Globus pallidus (tissue), 1 donor: ENCODE measurements at places on chromosomes 16 and 17.

DNA sequence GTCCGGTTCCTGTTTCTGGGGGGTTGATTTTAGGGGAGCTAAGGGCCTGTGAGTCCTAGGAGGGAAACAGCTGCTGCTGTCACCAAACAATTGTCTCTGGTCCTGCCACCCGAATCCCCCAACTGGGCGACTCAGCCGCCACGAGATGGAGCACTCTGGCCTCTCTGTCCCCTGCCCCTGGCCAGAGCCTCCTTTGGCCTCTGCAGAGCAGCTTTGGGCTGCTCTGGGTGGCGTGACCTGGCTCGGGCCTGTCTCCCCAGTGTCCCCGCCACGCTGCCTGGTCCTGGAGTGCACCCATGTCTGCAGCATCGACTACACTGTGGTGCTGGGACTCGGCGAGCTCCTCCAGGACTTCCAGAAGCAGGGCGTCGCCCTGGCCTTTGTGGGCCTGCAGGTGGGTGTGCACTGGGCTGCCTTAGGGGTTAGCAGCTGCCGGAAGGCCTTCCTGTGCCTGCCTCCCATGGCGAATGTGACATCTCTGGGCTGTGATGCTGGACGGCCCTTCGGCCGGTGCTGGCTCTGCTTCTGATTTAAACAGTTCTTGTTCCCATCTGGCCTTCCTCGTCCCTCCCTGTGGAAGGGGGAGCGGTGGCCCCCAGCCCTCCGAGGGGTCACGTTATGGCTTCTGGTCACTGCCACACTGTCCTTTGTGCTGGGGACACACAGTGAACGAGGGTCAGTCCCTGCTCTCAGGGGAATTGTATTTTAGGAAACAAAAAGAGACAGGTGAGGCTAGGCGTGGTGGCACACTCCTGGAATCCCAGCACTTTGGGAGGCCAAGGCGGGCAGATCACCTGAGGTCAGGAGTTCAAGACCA lies 11.6 kb upstream of the RNF213 start:
- DNase-seq = no peak

DNA sequence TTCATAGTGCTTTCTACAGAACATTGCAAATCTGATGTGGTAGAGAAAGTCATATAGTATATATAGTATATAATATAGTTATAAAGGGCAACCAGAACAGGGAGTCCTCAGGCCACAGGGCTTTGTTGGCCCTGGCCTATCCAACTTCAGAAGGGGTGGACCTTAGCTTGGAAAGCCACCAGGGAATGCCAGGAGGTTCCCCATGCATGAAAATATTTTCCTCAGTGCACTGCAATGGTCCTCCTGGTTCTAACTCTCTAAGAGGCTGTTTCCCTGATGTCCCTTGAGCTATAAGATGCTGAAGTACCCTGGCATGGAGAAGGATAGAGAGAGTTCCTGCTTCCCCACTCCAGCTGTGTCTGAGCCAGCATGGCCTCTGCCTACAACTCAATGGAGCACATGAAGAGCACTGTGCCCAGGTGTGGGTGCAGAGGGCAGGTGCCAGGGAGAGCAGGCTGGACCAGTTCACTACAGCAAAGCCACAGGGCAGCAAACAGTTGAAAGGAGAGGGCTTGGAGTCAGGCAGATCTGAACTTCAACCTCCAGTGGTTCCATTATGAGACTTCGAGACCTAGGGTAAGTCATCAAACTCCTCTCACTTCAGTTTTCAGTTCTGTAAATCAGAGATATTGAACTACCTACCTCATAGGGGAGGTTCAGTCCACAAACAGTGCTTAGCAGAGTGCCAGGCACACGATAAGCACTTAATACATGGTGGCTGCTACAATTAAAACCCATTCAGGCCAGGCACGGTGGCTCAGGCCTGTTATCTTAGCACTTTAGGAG lies 183.1 kb downstream of the SALL1 start:
- DNase-seq = no peak

GRCh38 chr16:10297341-10298006 lies 88.4 kb upstream of the ATF7IP2 start:
- DNase-seq = peak; percentile 67

DNA sequence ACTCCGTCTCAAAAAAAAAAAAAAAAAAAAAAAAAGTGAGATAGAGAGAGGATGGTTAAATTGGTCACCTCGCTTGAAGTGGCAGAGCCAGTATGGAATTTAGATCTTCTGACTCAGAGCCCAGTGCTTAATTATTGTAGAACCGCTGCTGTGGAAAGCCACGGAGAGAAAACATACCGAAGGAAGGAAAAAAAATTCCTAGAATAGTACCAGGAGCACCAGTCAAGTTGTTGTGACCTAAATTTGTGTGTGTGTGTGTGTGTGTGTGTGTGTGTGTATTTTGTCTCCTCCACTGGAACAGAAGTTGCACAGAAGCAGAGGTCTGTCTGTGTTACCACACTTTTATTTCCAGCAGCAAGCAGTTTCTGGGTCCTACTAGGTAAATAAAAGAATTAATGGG lies 10.6 kb upstream of the NUP85 start:
- no peak for DNase-seq

- no peak for DNase-seq
These were observed 32.1 kb upstream of the SBK1 start for GRCh38 chr16:28260193-28260592.

- no peak for DNase-seq
These were observed 302.9 kb upstream of the AXIN2 start for GRCh38 chr17:65864394-65864793.

DNA sequence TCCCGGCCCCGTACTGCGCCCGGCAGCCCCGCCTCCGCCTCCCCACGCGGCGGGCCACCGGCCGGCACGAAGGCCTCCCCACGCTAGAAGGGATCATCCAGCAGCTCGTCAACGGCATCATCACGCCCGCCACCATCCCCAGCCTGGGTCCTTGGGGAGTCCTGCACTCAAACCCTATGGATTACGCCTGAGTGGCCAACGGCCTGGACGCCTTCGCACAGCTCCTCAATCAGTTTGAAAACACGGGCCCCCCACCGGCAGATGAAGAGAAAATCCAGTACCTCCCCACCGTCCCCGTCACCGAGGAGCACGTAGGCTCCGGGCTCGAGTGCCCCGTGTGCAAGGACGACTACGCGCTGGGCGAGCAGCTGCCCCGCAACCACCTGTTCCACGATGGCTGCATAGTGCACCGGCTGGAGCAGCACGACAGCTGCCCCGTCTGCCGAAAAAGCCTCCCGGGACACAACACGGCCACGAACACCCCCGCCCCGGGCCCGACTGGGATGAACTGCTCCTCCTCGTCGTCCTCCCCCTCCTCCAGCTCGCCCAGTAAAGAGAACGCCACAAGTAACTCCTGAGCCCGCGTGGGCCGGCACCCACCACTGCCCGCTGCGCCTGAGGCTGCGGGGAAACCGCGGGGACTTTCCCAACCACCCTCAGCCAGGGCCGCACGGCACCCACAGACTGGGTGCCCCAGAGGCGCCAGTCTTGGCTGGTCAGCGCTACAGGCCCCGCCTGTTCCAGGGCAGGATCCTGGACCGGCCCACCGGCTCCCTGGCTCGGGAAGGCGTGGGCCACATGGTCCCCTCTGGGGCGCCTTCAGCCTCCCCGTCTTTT lies 39.0 kb upstream of the AKAP1 start:
- no peak for DNase-seq

GRCh38 chr17:67610061-67610460 lies 107.7 kb upstream of the NOL11 start:
- DNase-seq = no peak

GRCh38 chr17:58995247-58995940 lies 111.3 kb downstream of the TRIM37 start:
- DNase-seq = no peak

DNA sequence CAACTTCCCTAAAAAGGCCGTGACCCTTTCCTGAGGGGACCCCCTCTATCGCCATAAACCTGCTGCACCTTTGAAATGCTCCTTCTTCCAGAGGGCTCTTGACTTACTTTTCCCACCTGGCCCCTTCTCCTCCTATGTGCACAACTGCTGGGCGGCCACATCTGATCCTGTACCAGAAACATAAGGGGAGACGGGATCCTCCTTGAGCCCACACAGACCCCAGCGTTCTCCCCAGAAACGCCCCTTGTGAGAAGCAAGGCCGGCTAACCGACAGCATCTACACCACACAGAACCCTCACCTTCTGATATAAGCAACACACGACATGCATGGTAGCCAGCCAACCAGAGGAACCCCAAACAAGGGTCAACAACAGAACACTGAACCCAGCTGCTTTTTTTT lies 14.2 kb upstream of the MNT start:
- DNase-seq = no peak

GRCh38 chr16:87461466-87461991 lies 31.3 kb downstream of the ZCCHC14 start:
- no peak for DNase-seq

GRCh38 chr16:72122916-72123315 lies 29.3 kb downstream of the DHX38 start:
- no peak for DNase-seq

- no peak for DNase-seq
These were observed 51.6 kb downstream of the PRKCA start for GRCh38 chr17:66353937-66354401.

DNA sequence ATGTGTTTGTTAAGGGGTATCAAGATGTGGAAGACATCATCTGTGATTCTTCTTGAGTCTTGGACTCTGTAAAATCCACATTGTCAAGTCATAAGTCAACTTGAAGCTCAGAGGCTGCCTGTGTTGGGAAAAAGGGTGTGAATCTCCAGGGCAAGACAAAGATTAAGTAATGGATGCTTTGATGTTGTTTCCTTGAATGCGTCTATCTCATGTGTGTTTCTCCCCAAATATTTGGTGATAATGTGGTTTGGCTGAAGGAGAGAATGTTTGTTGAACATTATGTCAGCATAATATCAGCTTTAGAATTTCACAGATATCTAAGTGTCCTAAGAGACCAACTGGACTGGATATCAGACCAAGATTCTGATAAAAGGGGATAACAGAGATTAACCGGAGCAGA lies 24.1 kb upstream of the KCNJ16 start:
- no peak for DNase-seq

DNA sequence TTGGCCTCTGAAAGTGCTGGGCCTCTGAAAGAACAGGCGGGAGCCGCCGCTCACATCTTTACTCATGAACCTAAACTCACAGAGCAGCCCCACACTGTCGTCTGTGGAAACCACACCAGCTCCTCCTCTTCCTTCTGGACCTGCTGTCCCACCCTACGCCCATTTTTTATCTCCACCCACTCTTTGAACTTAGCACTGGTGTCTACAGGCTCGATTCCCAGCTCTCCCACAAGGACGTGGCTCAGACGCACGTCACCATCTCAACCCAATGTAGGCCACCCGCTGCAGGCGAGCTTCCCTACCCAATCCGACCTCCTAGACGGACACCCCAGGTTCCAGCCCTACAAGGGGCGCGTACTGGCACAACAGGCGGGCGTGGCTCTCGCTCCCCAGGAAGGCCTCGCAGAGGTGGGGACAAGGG lies 62.2 kb downstream of the NXN start:
- DNase-seq = no peak

DNA sequence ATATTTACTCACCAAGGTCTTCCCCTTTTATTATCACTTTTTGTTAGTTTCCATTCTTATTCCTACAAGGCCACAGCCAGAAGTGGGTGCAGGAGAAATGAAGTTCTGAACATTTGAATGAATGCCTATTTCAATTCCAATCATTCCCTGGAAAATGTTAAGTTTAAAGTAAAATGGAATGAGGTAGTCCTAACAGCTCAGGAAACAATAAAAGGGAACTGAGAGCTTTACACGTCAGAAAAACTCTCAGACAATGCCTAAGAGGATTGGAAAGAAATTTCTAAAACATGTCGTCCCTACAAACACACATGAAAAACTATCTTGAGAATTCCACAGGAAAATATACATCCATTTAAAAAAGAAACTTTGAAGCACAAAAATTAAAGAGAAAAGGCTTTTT lies 238.8 kb downstream of the STX8 start:
- DNase-seq = no peak

GRCh38 chr17:41212524-41213169 lies 13.8 kb upstream of the KRTAP9-2 start:
- DNase-seq = no peak

- no peak for DNase-seq
These were observed 18.5 kb upstream of the CCL23 start for GRCh38 chr17:36036235-36036634.

DNA sequence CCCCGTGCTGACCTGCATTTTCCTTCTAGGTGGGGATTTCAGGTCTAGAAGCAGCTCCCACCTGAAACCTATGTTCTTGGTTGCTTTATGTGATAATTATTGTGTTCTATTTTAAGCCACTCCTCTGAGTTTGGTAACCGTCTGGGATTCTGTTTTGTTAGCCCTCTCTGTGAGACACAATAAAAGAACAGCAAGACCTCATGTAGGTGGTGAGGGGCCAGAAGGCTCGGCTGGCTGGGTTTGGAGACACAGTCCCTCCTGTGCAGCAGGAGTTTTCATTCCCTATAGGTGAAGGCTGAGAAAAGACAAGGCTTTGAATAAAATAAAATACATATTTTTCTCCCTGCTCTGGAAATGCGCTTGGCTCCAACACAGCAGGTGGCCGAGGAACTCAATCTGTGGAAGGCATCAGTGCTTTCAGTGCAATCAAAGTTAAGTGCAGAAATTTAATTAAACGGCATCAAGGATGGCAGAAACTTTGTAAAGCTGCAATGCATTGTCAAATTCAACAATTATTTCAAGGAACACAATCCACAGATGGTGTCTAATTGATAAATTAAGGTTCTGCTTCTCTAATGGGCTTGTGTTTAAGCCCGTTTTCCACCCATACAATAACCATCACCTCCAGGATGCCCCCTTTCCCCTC lies 107.8 kb downstream of the MSI2 start:
- DNase-seq = no peak

- no peak for DNase-seq
These were observed 1.7 kb downstream of the SLC22A31 start for GRCh38 chr16:89198417-89199240.

GRCh38 chr16:14409563-14409962 lies 220.5 kb downstream of the PARN start:
- no peak for DNase-seq

- DNase-seq = no peak
These were observed 201.1 kb upstream of the ASIC2 start for GRCh38 chr17:33494151-33494550.

- no peak for DNase-seq
These were observed 5.8 kb upstream of the ZNF23 start for GRCh38 chr16:71467810-71468209.

DNA sequence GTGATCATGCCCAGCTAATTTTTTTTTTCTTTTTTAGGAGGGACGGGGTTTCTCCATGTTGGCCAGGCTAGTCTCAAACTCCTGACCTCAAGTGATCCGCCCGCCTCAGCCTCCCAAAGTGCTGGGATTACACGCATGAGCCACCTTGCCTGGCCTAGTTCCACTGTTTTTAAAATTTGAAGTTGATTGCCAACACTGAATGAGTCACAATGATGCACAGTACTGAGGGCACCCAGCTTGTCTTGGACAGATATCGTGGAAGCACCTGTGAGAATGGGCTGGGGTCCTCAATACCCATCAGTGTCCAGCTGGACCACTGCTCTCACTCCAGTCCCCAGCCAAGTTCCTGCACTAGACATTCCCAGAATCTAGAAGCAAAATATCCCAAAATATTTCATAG lies 2.5 kb downstream of the KNOP1 start:
- no peak for DNase-seq
